ENCODE measurements at places on chromosomes 11 and 22.

DNA sequence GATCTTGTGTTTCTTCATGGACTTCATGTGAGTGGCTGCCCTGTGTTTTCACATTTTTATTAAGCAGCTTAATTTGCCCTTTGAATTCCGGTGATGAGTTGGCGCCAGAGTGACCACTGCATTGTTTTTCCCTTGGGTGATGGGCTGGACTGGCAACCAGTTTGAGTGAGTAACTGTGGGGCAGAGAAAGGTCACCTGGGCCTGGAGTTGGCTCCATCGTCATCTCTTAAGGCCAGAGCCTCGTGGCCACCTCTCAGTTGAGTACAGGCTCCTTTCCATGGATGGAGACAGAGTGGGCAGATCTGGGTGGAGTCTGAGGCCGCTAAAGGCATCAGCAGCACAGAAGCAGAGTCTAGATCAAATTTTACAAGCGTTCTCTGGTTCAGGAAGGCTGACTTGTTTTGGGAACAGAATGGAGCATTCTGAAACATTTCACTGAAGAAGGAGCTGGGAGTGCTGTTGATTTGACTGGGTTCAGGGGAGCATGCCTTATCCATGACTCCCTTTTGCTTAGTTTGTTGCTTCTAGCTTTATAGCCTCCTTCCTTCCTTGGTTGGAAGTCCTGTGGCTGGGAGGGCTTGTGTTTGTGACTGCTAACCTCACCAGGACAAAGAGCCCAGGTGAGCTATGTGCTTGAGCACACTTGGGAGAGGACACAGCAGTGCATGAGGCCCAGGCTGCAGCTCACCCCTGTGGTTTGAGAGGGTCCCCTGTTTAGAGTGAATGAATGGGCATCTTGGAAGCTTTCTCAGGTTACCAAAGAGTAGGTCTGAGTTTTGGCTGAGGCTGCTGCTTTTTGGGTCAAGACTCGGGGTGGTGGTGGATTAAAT, 7.8 kb downstream of the BCR start:
- no peak for DNase-seq

DNA sequence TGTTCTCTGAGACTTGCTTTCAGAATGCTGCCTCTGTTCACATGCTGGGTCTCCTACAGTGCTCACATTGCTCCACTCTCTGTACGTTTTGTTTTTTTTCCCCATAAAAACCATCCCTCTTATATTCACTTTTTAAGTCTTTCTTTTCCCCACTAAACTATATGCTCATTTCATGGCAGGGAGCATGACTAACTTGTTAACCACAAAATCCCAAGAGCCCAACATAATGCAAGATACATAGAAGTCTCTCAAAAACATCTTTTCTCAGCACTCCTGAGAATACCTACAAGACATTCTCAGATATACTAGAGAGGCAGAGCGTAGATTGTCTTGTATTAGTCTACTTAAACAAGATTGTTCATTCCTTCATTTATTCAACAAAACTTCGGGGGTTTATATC, 73.3 kb downstream of the FAM76B start:
- peak; percentile 52 for DNase-seq

GRCh38 chr22:44721213-44721612, 19.2 kb downstream of the PRR5 start:
- peak; percentile 30 for DNase-seq

DNA sequence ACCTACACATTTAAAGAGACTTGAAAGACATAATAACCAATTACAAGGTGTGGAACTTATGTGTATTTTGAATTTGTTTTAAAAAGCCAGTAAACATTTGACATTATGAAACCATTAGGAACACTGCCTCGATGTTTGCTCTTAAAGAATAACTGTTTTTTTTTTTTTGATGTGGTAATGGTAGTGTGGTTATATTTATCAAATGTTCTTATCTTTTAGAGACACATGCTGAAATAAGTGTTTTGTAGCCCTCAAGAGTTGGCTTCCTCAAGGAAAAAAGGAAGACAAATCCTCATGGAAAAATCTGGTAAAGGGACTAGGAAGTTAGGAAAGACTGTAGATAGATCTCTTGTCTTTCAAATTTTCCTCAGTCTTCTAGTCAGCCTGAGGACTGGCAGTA, 2.2 kb upstream of the ABTB2 start:
- no peak for DNase-seq

- DNase-seq, result peak; percentile 6
These were observed 77.8 kb upstream of the CADM1 start for GRCh38 chr11:115581871-115582639.

Data from astrocyte of the spinal cord (primary cell).